ENCODE measurements at places on chromosomes 2 and 18. TPM values are rescaled to one million over a fixed set of nuclear protein-coding genes. Genes with fewer than 3 reads are reported as not detected.

- H3K36me3 ChIP-seq: peaks cover 84% of the 10 kb centered on the region
- DNase-seq: no peak
- H3K27me3 ChIP-seq: no peaks in the 10 kb centered on the region
- no peak overlapping the region for H3K27ac ChIP-seq
Observed at GRCh38 chr2:63846487-63846886, 4.8 kb downstream of the UGP2 start.

LRRFIP1 gene
- 248 TPM for total RNA-seq

DNA sequence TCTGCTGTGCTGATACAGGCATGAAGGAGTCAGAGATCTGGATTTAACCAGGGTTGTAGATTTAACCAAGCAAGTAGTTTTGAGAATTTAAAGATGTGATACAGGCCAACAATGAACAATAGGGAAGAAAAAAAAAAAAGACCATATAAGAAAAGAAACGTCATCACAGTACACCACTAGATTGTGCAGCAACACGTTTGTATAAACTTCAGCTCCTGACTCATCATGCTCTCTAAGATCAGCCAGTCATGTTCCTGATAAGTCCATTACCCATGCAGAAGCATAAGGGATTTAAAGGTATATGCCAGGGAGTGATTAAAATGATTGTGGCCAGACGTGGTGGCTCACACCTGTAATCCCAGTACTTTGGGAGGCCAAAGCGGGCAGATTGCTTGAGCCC, 22.3 kb upstream of the ERICH2 start:
- no peaks in the 10 kb centered on the region for H3K36me3 ChIP-seq
- DNase-seq: no peak
- H3K27me3 ChIP-seq: peaks cover 38% of the 10 kb centered on the region

GRCh38 chr2:120963997-120964705, 228.5 kb downstream of the GLI2 start:
- no peaks in the 10 kb centered on the region for H3K4me1 ChIP-seq
- no peaks in the 10 kb centered on the region for H3K27me3 ChIP-seq
- no peak for DNase-seq

DNA sequence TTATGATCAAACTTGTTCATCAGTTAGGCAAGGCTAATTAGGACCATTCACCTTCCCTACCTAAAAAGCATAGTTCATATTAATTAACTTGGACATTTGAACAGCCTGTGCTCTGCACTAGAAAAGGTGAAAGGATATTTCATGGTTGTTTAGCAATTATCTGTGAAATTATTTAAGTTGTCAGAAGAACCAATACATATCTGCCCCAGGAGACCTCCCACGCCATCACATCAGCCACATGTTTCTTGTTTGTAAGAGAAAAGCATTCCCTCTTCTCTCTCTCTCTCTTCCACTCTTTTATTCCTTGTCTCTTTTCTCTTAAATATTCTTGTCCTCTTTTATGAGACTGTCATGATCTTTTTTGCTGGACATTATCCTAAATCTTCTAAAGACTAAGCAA, 282.0 kb upstream of the RND3 start:
- no peaks in the 10 kb centered on the region for H3K36me3 ChIP-seq
- no peak overlapping the region for H3K4me3 ChIP-seq
- no peaks in the 10 kb centered on the region for H3K4me1 ChIP-seq
- no peak overlapping the region for H3K27ac ChIP-seq
- no peak for DNase-seq
- H3K27me3 ChIP-seq: no peaks in the 10 kb centered on the region

- no peak overlapping the region for H3K27ac ChIP-seq
- no peak overlapping the region for H3K4me3 ChIP-seq
- DNase-seq: no peak
- H3K4me1 ChIP-seq: no peaks in the 10 kb centered on the region
- H3K27me3 ChIP-seq: peaks cover 3% of the 10 kb centered on the region
Observed at GRCh38 chr2:9373047-9373446, 50.3 kb downstream of the ITGB1BP1 start.

DNA sequence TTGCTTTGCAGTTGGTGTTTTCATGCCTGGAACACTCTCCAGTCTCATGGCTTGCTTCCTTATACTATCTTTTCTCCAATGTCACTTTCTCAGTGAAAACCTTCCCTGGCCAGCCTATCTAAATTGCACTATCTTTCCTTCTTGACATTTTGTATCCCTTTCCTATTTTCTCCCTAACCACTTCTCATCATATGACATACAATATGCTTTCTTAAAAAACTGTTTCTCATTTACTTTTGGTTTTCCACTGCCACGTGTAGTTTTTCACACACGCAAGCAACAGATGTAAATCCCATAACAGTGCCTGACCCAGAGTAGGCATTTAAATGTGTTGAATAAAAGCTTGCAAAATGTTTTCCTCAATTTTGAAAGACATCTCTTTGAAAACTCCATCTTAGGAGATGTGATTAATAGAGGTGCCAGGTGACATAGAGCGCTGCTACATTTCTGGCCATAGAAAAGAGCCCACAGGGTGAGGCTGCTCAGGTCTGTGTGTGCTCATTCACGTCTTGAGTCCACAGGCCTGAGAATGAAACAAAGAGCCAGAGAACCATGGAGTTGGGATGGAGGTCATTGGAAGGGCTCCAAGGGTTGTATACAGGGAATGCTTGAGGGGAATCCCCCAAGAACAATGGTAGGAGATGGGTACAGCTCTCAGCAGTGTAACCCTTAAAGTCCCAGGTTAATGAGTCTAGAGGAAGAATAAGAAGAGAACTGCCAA, 12.7 kb downstream of the ZNF24 start:
- no peak overlapping the region for H3K4me3 ChIP-seq
- H3K4me1 ChIP-seq: no peaks in the 10 kb centered on the region
- no peak overlapping the region for H3K27ac ChIP-seq
- no peak for DNase-seq

DNA sequence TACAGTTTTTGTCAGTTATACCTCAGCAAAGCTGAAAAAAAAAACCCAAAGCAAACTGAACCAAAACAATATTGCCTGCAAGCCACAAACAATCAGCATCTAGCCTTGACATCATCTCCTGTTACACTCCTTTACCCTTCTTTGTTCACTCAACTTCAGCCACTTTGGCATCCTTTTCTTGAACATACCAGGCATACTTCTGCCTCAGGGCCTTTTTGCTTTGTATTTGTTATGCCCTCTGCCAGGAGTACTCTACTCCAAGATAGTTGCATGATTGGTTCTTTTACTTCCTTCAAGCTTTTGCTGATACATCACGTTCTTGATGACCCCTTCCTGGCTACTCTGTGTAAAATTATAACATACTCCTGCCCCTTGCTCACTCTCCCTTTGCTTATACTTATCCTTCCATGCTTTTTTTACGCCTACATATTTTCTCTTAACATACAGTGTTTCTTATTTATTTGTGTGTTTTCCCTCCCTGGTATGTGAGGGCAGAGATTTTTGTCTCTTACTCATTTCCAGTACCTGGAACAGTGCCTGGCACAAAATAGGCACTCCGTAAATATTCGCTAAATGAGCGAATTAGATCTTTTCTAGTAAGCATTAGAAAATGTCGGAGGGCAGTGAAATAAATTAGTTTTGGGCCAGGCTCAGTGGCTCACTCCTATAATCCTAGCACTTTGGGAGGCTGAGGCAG, 12.7 kb downstream of the ABI2 start:
- DNase-seq: no peak
- no peak overlapping the region for H3K27ac ChIP-seq
- peaks cover 2% of the 10 kb centered on the region for H3K36me3 ChIP-seq
- H3K4me1 ChIP-seq: peaks cover 2% of the 10 kb centered on the region
- no peak overlapping the region for H3K4me3 ChIP-seq
- H3K27me3 ChIP-seq: no peaks in the 10 kb centered on the region

GRCh38 chr2:127874378-127875269, 11.1 kb downstream of the AMMECR1L start:
- DNase-seq: peak; percentile 31
- peaks cover 21% of the 10 kb centered on the region for H3K4me1 ChIP-seq
- peak overlapping the region; percentile 53 for H3K27ac ChIP-seq
- H3K27me3 ChIP-seq: no peaks in the 10 kb centered on the region

MRPS5 gene
- total RNA-seq: 66.3 TPM

DNA sequence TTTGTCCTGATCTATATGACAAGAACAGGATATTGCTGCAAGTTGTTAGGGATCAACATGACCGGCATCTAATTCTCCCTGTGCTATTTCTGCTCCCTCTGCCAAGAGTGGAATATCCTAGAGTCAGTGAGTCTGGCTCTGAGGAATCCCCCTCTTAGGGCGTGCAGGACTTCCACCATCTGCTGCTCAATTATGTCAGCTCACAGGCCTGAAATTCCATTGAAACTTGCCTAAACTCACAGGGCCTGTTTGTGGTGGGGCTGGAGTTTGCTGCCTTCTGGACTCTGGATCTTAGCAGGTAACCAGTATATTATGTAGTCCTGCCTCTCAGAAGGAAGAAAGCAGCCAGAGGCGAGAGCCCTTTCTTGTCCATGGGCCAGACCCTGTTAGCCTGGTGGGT, 323.0 kb downstream of the TSN start:
- no peaks in the 10 kb centered on the region for H3K27me3 ChIP-seq

DNA sequence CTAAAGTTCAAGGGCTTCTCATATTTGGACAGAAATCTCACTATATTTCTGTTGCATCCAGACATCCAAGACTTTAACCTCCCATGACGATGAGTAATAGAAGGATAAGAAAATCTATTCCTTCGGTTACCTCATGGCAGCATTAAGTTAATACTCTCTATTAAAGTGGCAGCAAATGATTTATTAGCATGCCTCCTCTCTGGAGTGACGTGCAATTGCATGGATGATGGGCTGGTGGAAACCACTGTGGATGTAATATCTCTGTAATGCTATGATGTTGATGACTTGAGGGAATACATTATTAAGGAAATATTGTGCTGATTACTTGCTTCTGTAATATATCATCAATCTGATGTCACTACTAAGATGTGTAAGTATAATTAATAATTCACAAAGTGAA, 336.8 kb downstream of the DSEL start:
- H3K36me3 ChIP-seq: no peaks in the 10 kb centered on the region
- no peak for DNase-seq
- no peaks in the 10 kb centered on the region for H3K4me1 ChIP-seq
- H3K27ac ChIP-seq: no peak overlapping the region

DNA sequence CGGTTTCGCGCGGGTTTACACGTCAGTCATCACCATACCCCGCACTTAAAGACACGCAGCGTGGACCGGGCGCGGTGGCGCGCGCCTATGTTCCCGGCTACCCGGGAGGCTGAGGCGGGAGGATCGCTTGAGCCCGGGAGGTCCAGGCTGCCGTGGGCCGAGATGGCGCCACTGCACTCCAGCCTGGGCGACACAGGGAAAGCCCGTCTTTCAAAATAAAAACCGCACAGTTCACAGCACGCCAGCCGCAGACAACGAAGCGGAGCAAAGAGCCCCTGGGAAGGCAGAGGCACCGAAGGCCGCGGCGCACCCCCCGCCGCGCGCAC, 328 bp downstream of the DTYMK start:
- peak overlapping the region; percentile 60 for H3K27ac ChIP-seq
- no peak for DNase-seq
- H3K4me3 ChIP-seq: peak overlapping the region; percentile 82
- H3K36me3 ChIP-seq: peaks cover 24% of the 10 kb centered on the region

GRCh38 chr18:24346254-24346653, 51.4 kb downstream of the OSBPL1A start:
- peaks cover 5% of the 10 kb centered on the region for H3K4me1 ChIP-seq
- no peak overlapping the region for H3K27ac ChIP-seq
- H3K36me3 ChIP-seq: no peaks in the 10 kb centered on the region
- no peak overlapping the region for H3K4me3 ChIP-seq
- DNase-seq: no peak
- H3K27me3 ChIP-seq: peaks cover 3% of the 10 kb centered on the region

DNA sequence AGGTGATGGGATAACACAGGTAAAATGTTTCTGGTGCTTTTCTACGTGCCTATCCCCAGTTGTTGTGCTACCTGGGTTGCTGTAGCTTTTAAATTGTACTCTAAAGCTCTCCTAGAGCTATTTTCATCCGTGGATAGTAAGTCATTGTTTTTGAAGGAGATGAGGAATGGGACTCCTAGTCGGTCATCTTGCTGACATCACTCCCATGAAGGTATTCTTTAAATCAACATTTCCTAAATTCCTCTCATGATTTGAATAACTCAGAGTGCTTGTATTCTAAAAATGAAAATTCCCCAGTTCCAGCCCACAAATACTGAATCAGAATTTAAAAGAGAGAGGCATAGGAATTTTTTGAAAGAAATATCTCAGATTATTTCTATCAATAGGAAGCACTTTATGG, 44.3 kb downstream of the CCDC148 start:
- no peaks in the 10 kb centered on the region for H3K4me1 ChIP-seq
- no peak overlapping the region for H3K27ac ChIP-seq
- no peaks in the 10 kb centered on the region for H3K36me3 ChIP-seq
- no peak overlapping the region for H3K4me3 ChIP-seq
- DNase-seq: no peak

DNA sequence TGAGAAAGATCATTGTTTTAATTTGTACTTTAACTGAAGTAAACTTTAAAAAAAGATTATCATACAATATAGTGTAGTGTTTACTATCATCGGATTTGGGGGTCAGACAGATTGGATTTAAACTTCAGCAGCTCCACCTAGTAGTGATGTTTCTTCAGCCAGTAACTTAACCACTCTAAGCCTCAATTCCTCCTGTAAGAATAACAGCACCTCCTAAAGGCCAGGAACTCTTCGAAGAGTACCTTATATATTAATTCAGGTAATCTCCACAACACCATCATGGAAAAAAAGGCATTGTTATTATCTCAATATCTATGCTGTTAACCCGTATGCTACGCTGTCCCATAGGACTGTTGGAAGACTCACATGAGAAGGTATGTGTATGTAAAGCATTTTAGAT, 69.0 kb upstream of the DLGAP1 start:
- no peak for DNase-seq
- no peaks in the 10 kb centered on the region for H3K4me1 ChIP-seq
- H3K4me3 ChIP-seq: no peak overlapping the region
- no peak overlapping the region for H3K27ac ChIP-seq
